Stimulated activated CD4-positive, alpha-beta T cell treated with anti-CD3 and anti-CD28 coated beads, Interleukin-1b, Interleukin-23, amount 100 ng/mL, for 1 hour (primary cell): ENCODE measurements at places on chromosomes 6 and 20.

DNA sequence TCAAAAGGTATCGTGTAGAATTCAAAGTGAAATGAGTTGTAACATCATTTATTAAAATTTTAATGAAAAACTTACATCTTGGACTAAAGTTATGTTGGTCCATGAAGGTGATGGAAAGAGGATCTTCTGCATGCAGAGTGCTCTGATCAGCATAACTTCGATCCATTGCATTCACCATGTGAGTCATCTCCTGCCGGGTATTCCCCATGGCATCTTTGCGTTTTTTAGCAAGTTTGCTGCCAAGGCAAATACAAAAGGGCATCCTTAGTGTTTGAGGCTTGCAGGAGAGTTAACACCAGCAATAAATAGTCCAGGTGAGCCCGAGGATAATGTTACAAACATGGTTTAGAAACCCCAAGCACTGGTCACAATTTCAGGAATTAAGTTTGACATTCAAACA, 104.2 kb upstream of the THEMIS start:
- DNase-seq: no peak

GRCh38 chr20:49508435-49509199, 26.1 kb upstream of the KCNB1 start:
- DNase-seq: no peak

DNA sequence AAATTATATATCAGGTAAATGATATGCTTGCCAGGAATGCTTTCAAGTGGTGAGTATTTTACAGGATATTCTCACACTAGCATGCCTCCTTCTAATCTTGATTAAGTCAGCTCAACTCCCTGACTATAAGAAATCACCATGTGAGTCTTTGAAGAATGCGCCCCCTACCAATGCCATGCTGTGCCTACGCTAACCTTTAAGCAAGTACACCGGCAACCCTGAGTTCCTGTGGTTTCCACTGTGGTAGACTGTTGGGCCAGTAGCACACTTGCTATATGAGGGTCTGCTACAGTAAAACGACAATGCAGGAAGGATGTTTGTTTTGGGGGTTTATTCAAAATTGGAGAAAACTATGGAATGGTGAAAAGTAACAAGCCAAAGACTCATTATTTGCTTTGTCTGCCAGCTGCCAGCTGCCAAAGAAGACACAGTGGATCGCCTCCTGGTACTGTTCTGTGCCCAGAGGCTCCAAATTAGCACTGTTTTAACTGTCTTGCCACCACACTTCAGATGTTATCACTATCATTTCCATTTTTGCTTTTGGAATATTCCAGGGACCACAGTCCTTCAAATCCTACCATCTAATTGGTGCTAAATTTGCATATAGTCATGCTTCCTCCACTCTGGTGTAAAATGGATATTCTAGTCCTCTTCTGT, 333.5 kb downstream of the RNGTT start:
- DNase-seq: no peak

- no peak for DNase-seq
Measured at GRCh38 chr20:62460678-62461077, 15.1 kb downstream of the GATA5 start.

GRCh38 chr6:15961635-15962448, 167.0 kb upstream of the MYLIP start:
- no peak for DNase-seq

DNA sequence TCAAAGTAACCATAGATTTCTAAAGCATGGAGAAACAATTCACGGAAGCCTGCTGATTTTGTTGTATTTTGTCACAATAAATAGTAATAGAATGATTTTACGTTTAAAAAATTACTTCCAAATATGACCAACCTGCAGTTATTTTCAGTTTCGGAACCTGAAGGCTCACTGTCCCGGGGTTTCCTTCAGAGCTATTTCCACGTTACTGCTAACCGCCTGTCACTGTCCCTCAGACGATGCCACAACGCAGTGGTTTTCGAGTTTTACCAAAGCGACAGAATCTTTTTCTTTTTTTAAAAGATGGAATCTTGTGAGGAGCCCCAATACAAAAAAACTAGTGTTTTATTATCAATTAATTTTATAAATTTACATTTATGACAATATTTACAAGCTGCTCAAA, 40.5 kb downstream of the PSMG4 start:
- DNase-seq: no peak

DNA sequence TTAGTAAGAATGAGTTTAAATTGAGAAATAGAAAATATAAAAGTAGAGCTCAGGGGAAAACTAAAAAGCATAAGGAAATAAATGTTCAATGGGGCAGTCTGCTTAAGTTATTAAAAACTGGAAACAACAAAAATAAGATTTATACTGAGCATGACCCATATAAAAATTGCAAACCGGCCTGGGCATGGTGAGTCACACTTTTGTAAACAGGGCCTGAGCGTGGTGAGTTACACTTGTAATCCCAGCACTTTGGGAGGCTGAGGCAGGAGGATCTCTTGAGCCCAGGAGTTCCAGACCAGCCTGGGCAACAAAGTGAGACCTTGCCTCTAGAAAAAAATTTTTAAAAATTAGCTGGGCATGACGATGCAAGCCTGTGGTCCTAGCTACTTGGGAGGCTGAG, 74.6 kb downstream of the TMEM244 start:
- DNase-seq: no peak

DNA sequence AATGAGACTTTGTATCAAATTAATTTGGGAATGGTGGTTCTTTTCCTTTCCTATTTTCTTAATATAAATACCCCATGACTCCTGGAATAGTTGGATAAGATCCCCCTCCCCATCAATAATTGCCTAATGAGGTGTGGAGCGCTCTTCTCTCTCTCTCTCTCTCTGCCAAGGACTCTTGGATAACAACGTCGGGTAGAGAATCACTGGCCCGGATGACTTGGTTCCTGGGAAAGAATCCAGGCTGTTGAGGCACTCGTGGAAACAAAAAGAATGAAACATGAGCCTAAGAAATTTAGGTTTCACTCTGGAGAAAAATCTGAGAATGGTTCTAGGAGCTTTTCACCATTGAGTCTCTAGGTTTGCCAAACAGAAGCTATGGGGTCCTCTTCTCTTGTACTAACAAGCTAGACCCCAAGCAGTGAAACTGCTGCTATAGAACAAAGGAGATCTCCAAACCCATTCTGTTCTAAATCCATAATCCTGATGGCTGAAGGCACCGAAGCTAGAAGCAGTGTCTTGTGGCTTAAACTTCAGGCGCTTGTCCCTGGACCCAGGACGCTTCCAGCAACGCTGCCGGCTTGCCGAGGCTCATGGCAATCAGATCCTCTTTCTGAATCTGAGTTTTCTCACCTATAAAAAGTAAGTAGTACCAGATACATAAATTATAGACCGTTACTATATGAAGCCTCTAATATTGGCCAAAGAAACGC, 241.6 kb upstream of the BTBD3 start:
- no peak for DNase-seq

DNA sequence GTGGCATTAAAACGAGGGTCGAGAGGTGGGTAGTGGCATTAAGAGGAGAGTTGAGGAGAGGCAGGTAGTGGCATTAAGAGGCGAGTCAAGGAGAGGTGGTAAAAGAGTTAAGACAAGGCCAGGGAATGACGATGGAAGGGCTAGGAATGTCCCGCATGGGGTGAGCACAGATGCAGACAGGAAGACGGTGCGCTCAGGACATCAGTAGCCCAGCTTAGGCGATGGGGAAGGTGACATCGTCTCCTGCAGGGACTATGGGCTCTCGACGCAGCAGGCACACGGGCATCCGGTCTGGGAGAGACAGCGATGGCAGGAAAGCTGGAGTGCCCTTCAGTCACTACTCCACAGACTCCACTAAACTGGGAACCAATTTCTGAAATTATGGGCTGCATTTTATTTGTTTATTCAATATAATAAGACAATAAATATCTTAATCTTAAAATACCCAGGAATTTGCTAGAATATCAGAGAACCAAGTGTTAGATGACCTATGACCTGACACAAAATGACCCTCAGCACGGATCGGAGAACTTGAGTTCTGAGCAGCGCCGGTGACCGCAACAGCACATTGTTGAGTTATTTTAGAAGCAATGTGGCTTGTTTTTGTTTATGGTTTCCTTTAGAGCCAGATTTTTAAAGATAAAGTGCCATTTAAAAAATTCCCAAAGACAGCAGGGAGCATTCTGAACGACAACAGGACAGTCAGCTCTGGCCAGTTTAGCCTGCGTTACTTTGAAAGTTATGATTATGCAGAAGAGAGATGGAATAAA, 177.7 kb downstream of the SMOC2 start:
- DNase-seq: no peak

GRCh38 chr6:137588472-137588871, 94.3 kb upstream of the OLIG3 start:
- no peak for DNase-seq

GRCh38 chr6:2274981-2275891, 29.8 kb upstream of the GMDS start:
- no peak for DNase-seq

GRCh38 chr6:135962731-135963130, 111.2 kb downstream of the PDE7B start:
- DNase-seq: no peak

- DNase-seq: no peak
Measured at GRCh38 chr6:161279677-161280415, 6.0 kb upstream of the AGPAT4 start.

- DNase-seq: no peak
Measured at GRCh38 chr20:22243067-22243466, 341.3 kb downstream of the FOXA2 start.

GRCh38 chr20:25197870-25198190, 2.3 kb downstream of the ENTPD6 start:
- DNase-seq: no peak

- no peak for DNase-seq
Measured at GRCh38 chr6:128172081-128172480, 271.2 kb upstream of the THEMIS start.

GRCh38 chr20:49288784-49289696, 11.2 kb upstream of the ZNFX1 start:
- no peak for DNase-seq

GRCh38 chr6:154479771-154480639, 30.5 kb downstream of the CNKSR3 start:
- no peak for DNase-seq

- no peak for DNase-seq
Measured at GRCh38 chr6:46105568-46105967, 24.2 kb upstream of the ENPP4 start.

DNA sequence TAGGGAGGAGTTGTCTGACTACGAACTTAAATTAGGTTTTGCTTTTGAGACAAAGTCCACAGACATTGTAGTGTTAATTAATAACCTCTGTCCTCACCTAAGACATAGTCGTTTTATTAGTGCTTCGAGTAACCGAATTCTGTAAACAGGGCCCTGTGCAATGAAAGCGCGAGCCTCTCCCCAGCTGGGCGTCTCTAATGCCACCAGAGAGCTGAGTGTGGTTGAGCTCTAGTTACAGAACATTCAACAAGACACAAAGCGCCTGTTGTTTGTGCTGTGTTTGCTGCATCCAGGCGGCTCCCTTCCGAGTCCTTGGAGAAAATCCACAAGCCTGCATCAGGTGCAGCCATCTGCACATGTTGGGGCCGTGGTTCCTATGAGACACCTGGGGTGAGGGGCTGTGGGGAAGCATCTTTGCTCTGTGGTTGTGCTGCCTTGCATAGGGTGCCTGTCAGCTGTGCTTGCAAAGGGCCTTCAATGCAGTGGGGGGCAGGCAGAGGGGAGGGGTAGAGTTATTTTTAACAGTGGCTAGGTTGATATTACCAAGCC, 63.9 kb downstream of the CD164 start:
- no peak for DNase-seq

- DNase-seq: no peak
Measured at GRCh38 chr6:155880900-155881299, 425.3 kb upstream of the NOX3 start.

- DNase-seq: no peak
Measured at GRCh38 chr20:51412333-51412871, 130.1 kb downstream of the NFATC2 start.

DNA sequence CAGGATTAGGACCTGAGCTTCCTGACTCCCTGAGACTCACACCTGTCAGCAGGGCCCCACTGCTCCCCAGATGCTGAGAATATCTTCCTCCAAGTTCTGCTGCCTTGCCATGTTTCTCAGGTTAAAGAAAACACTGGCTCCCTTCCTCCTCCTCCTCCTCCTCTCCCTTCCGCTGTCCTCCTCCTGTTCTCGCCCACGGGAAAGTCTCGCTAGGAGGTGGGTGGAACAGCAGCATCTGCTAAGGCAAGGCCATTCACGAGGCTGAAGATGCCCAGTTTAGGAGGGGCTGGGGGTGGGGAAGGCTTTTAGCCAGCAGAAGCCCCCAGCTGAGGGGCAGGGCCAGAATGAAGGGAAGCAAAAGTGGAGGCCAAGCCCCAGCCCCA, 23.8 kb downstream of the KCNK15 start:
- DNase-seq: no peak
